Stimulated activated CD8-positive, alpha-beta memory T cell treated with anti-CD3 and anti-CD28 coated beads, Interleukin-15, amount 100 ng/mL, for 48 hours (primary cell): ENCODE measurements at places on chromosomes 1 and 21.

GRCh38 chr1:114000406-114000805 lies 21.1 kb downstream of the OLFML3 start:
- DNase-seq = no peak

DNA sequence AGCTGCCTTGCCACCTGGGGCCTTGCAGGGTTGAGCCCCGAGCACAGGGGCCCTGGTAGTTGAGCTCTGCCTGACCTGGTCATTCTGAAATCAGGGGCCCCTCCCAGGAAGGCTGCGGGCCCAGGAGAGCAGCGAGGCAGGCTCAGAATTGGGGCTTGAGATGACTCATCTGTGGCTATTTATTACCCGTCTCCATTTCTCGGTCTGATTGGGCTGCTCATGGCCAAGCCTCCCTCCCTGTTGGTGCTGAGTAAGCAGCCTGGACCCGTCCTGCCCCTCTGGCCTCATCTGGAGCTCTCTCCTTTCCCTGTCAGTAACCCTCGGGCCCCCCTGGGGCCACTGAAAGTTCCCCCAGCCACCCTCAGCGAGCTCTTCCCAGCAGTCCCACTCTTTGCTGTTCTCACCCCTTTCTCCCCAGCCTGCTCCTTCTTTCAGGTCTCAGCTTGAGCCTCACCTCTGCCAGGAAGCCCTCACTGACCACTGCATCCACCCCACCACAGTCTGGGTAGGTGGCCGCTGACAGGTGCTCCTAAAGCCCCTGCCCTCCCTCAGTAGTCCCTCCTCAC lies 11.0 kb upstream of the TNFRSF8 start:
- peak; percentile 38 for DNase-seq

GRCh38 chr1:204491655-204492054 lies 3.0 kb downstream of the PIK3C2B start:
- no peak for DNase-seq

DNA sequence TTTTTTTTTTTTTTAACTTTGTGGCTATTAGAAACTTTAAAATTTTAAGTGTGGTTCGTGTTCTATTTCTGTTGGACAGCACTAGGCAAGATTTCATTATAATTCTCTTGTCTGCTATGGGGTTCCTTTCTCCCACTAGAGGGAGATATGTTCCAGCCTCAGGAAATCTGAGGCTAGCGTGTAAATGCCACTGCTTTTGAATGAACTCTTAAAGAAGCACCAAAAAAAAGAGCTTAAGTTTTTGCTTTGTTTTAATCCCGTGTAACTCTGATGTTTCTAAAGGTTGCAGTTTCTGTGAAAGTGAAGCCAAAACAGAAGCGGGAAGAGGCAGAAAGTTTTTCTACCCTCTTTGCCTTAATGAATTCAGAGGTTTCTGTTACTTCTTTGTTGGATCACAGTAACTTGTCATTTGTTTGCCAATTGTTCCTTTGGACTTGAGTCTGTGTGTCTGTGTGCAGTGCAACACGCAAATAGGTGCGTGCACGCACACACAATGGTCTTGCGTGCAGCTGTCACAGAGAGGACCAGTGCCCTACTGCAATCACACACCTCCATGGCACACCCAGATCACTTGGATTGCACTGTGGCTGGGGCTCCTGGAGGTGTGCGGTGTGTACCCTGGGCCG lies 32.3 kb downstream of the HHAT start:
- no peak for DNase-seq

- DNase-seq = no peak
Observed at GRCh38 chr1:210940081-210940617, 193.8 kb downstream of the KCNH1 start.

DNA sequence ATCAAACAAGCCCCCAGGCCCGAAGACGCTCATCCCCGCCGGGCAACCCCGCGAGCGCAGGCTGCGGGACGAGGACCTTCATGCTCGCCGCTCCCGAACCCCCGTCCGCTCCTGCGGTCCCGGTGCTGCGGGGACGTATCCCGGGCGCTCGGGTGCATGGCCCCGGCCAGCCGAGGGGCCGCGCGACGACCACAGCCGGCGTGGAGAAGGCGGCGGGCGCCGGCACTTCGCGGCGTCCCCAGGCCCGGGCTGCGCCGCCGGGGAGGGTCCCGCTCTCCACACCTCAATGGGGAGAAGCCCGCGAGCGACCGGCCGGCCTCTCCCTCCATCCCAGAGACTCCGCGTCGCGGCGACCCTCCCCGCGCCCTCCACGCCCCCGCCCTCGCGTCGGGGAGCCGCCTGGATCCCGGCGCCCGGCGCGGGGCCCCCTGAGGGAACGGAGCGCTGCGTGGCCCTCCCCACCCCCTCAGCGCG lies 401 bp downstream of the ERRFI1 start:
- DNase-seq = no peak

GRCh38 chr1:6093071-6093470 lies 47.4 kb downstream of the KCNAB2 start:
- DNase-seq = no peak

- no peak for DNase-seq
Observed at GRCh38 chr1:200588698-200589097, 31.9 kb downstream of the KIF14 start.

DNA sequence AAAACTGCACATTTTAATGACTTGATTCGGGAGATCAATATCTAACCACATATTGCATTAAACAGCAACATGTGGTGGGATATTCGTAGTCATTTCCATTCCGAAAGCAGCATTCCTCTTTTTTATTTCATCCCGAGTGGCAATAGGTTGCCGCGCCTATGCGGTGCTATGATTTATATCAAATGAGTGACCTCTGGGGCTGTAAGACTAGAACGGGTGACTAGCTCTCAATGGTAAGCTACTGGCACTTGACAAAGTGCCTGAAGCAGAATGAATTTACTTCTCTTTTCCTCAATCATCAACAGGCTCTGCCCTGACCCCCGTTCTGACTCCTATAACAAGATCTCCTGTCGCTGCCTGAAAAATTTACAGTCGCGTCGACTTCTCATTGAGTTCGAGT lies 162.3 kb downstream of the ZNF281 start:
- no peak for DNase-seq

DNA sequence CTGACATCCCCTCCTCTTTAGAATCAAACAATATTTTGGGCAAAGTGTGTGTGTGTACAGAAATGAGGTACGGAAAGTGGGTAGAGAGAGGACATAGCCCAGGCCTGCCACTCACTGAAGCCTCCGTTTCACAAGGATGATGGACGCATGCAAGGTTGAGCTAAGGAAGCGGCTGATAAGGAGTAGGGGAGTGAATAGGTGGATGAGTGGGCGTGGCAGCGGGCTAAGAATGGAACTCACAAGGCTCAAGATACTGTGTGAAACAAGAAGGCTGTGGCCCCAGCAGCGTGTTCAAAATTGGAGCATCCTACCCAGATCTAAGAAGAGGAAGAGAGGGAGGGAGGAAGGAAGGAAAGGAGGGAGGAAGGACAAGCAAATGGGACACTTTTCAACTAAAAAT lies 37.5 kb downstream of the VWA5B1 start:
- DNase-seq = no peak

DNA sequence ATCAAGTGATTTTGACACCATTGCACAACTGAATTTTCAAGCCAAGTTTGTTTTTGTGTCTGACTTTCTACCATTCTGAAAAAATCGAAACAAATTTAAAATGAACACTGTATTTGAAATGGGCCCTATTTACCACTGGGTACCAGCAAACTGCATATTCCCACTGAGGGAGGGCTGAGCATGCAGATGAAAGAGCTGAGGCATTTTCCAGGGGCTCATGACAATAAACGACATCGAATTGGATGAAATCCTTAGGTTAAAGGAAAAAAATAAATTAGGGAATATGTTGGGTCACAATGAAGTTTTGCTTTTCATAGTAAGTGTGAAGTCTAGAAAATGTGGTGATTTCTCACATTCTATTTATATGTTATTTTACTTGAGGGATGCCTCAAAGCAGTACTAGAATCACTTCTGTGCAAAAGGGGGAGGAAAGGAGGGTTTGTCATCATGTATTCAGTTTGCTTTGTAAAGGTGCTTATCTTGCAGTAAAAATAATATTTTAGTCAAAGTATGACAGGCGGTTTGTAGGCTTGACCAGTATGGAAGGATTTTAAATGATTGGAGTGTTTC lies 11.2 kb downstream of the ZBTB18 start:
- DNase-seq = no peak

GRCh38 chr1:20615946-20616846 lies 17.1 kb upstream of the PINK1 start:
- DNase-seq = no peak

DNA sequence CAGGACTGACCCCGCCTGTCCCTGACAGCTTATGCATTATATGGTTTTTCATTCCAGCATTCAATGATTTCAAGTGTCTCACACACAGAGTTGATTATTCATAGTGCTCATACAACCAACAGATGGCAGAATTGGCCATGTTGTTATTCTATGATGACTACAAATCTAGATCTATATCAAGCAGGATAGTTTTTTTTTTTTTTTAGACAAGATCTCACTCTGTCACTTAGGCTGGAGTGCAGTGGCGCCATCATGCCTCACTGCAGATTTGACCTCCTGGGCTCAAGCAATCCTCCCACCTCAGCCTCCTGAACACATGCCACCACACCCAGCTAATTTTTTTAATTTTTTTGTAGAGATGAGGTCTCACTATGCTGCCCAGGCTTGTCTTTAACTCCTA lies 40.1 kb upstream of the LRRC8D start:
- DNase-seq = no peak

- DNase-seq = no peak
Observed at GRCh38 chr1:114122941-114123618, 30.6 kb downstream of the SYT6 start.

DNA sequence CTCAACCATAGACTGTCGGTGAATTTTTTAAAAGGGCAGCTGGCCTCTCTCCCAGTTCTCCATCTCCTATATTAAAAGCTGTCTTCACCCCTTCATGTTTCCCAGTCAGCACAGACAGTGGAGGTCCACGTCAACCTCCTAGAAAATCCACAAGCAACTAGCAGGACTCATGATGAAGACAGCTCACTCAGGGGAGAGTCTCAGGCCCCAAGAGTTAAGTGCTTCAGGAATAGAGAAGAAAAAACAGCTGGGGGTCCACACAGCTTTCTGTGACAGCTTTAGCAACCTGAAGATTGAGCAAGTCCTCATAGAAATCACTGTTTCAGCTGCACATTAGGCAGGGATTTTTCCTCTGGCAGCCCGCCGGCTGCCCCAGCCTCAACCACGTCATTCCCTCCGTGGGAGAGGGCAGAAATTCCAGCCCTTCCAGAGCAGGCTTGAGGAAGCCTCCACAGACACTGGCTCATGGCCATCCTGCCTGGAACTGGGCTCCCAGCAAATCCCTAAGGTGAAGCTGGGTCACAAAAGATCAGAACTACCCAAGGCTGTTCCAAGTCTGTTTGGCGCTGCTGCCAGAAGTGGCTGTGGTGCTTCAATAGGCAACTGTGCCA lies 15.2 kb downstream of the GPR161 start:
- DNase-seq = no peak

- no peak for DNase-seq
Observed at GRCh38 chr1:223486932-223487886, 94.0 kb downstream of the CCDC185 start.

DNA sequence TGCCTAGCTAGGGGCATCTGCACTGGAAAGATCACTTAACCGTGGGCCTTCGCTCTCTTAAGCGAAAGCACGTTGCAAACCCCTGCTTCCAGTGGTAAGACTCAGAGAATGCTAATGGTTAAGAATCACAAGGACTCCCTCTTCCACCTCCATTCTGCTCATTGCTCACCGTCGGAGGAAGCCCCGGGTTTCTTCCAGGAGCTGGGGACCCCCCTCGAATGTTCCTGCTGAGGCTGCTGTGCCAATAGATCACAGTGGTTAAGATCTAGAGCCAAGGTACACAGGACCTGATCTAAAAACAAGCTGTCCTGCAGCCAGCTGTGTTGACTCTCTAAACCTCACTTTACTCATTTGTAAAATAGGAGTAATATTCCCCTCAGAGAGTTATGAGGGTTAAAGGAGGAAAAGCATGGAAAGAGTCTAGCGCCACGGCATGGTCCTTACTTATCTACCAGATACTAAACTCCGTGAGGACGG lies 765 bp downstream of the VAMP3 start:
- DNase-seq = no peak

DNA sequence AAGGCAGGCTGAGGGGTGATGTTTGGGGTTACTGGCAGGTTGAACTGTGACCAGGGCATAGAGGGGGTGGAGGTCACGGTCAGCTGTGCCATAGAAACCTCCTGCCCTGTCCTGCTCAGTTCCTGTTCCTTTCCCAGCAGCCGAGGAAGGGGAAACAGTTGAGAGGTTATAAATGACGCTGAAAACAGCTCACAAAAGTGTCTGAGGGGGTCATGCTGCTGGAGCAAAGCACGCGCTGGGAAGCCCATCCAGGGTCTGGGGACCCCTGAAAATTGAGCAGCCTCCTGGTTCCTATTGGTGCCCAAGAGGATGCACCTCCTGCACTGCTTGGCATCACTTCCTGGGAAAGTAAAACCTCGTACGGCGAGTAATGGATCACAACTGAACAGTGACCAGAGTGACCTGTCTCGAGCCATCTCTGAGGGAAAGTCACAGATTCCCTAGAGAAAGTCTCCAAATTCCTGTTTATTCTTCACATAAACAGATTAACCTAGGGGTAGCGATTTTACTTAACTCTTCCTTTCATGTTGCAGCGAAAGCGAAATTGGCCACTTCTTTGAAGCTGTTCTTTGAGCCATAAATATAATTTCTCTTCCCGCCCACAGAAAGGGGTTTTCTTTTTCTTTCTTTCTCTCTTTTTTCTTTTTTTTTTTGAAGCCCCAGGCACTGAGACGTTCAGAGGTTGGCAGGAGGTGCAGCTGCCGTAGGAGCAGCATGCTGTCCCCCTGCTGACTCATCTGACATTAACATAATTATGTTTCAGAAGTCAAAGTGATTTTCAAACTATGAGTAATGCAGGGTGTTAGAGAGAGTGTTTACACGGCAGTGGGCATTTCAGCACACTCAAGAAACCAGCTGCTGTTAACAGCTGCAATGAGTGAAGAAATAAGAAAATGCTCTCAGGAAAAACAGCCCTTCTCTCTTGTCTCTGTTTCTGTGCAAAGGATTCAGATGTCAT lies 41.8 kb upstream of the ATF3 start:
- peak; percentile 56 for DNase-seq

GRCh38 chr1:218942431-218942830 lies 231.2 kb upstream of the LYPLAL1 start:
- DNase-seq = no peak

- no peak for DNase-seq
Observed at GRCh38 chr21:26007951-26008498, 162.5 kb downstream of the APP start.

DNA sequence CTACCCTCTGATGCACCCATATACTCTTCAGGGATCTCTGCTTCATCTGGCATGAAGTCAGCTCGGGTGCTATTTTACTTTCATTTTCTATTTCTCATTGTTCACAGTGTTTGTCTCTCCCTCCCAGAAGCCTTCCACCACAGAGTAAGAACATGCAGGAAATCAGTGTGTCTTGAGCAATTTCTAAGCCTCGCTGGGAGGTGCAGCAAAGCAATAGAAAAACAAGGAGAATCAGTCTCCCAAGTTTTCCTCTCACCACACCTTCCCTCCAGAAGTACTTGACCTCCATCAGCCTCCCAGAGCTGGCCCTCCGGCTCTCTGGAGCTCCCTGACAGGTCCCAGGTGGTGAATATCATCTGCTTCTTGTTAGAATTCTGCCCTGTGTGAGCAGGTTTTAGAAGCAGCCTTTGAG lies 594.7 kb upstream of the CAMK1G start:
- no peak for DNase-seq
